ENCODE measurements at places on chromosomes 5 and 9.

GRCh38 chr9:86340356-86341006, 13.7 kb downstream of the TUT7 start:
- no peak for DNase-seq

GRCh38 chr9:79256691-79257213, 315.0 kb upstream of the TLE4 start:
- DNase-seq, result peak; percentile 52

DNA sequence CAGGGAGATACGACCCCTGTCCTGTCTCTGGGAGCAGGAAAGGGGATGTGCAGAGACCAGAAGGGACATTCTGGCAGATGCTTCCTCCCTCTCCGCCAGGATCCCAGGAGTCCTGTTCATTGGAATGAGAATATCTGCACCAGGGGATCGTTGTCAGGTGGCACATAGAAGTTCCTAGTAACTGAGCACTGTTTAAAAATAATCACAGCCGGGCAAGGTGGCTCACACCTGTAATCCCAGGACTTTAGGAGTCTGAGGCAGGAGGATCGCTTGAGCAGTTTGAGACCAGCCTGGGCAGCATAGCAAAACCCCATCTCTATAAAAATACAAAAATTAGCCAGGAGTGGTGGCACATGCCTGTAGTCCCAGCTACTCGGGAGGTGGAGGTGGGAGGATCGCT, 12.3 kb downstream of the SARDH start:
- DNase-seq, result no peak

DNA sequence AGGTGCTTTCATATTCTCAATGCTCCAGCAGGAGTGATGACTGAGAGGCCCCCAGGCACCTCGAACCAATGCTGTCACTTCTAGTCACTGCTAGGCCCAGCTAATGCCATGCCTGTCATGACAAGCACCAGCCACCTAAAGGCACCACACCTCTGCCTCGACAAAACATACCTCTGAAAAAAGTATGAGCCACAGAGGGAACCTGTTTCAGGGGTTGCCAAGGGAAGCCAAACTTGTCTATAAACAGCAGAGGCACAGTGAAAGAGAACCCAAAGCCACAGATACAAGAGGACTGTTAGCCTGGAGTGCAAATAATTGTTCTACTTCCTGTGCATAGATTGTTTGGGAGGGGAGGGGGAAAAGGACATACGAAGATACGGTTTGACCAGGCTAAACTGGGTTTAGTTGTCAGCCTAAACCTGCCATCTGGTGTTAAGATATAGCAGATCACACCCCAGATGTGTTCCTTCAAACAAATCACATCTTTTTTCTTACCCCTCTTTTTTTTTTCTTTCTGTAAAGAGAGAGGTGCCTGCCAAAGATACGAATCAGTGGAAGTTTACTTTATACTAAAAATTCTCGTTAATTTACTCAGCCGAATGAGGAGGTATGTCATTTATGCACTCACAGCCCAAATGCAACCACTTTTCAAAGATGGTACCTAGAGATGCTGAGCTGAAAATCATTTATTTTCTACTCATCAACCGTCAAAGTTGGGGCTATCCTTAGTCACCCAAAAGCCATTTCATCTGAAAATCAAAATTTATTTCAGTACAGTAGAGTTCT, 45.7 kb downstream of the BNC2 start:
- no peak for DNase-seq

GRCh38 chr9:124505006-124505900, 1.9 kb downstream of the NR5A1 start:
- DNase-seq, result no peak
